ENCODE measurements at places on chromosomes 6 and 20.

DNA sequence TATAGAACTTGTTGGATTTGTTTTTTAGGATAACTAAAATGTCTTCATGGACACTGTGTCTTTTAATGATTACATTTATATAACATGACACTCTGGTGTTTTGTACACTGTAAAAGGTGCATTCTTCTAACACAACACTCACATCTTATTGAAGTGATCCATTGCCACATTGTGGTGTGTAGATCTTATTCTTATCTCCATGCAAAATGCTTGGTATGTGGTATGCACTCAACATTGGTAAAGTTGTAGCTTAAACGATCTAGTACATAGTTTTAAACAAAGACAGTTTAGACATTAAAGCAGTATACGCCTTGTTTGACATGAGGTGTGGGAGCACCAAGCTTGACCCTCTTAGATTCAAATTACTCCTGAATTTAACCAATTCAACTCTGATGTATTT lies 84.7 kb downstream of the SASH1 start:
- DNase-seq: no peak

GRCh38 chr6:127000631-127001030 lies 117.8 kb upstream of the RSPO3 start:
- DNase-seq: no peak

GRCh38 chr6:109096208-109096607 lies 901 bp downstream of the CEP57L1 start:
- DNase-seq: no peak

GRCh38 chr6:144586986-144587385 lies 301.9 kb downstream of the UTRN start:
- DNase-seq: no peak

DNA sequence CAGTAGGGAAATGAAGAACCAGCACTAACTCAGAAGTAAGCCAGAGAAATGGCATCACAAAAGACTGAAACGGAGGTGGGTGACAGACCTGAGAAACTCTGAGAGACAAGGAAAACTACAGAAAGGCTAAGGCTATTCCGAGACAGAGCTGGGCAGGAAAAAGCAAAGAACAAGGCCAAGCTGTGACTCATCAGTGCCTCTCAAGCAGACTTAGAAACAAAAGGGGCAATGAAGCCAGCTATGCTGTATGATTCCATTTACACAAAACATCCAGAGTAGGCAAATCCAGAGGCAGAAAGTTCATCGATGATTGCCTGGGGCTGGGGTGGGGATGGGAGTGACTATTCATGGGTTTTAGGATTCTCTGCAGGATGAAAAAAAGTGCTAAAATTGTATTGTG lies 50.0 kb downstream of the SLC23A2 start:
- DNase-seq: no peak

GRCh38 chr20:10949930-10950783 lies 276.4 kb upstream of the JAG1 start:
- no peak for DNase-seq

DNA sequence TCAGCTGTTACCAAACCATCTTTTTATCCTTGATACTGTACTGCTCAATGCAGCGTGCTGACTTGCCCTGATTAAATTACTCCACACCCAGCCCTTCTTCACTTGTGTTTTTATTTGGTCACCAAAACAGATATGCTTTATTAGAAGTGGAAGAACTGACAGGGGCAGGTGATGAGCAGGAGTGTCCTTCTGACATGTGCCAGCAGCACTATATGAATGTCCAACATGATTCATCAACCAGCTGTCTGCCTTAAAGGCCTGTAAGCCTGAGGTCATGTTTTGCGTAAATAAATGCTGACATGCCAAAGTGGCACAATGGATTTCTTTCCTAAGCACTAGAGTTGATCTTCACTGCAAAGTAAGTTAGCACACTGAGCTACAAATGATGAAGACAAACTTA lies 15.4 kb downstream of the POPDC3 start:
- no peak for DNase-seq

DNA sequence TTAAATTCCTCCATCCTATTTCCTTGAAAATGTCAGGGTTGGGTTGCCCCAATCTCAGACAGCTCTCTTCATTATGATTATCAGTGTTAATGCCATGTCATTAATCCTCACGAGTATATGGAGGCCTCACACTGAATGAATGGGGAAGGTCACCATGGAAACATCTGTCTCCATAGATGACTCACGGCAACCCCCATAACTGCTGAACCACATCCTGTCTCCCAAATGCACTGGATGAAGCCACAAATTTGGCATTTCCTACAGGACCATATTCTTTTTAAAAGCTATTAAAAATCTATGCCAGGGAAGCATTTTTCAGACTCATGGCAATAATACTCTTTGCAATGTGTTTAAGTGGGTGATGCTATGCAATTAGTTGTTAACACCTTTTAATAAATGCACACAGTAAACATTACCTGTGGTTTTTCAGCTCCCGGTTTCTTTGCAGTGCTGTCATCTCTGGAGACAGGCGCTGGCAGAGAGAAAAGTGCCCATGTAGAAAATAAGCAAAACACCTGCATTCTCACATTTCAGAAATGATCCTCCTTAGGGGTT lies 80.1 kb upstream of the PTPRK start:
- DNase-seq: no peak

DNA sequence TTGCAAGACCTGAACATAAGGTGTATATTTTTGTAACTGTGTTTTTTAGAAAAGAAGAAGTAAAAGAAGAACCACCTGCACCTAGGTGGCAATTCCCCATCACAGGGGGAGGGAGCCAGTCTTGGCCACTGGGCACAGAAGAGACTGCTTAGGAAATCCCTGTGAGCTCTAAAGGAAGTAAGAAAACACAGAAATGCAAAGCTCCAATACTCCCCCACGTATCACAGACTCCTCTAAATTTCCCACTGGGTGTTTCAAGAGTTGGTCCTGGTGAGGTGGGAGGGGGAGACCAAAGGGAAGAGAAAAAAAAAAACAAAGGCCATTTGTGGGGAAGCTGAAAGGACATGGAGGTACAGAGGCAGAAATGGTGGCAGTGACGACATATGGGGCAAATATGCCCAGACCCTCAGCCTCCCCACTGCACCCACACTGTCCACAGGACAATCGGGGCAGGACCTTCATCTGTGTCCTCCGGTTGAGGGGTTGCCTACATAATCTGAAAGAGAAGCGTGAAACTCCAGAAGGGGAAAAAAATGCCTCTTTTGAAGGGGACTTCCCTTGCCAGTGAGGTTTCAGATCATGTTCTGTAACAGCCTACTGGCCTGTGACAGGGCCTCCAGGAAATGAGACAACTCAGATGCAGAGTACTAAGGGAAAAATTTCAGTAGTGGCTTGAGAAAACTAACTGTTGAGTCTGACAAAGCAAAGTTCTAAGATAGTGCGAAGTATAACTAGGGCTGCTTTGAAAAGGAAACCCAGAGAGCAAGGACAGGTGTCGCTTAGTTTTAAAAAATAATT lies 226.2 kb upstream of the MARCKS start:
- no peak for DNase-seq

DNA sequence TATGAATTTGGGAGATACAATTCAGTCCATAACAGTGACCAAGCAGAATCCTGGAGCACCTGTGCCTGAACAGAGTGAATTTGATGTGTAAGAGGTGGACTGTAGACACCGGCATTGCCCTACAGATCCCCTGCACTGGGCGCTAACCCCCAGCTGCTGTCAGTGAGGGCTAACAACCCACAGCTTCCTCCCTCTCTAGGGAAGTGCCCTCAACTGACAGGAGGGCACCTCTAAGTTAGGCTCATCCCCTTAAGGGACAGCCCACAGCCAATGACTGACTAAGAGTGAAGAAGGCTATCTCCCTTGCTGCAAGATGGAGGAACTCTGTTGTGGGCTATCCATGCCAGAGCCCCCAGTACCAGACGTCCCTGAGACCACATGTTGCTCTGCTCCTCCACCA lies 15.3 kb upstream of the BPIFB1 start:
- no peak for DNase-seq

DNA sequence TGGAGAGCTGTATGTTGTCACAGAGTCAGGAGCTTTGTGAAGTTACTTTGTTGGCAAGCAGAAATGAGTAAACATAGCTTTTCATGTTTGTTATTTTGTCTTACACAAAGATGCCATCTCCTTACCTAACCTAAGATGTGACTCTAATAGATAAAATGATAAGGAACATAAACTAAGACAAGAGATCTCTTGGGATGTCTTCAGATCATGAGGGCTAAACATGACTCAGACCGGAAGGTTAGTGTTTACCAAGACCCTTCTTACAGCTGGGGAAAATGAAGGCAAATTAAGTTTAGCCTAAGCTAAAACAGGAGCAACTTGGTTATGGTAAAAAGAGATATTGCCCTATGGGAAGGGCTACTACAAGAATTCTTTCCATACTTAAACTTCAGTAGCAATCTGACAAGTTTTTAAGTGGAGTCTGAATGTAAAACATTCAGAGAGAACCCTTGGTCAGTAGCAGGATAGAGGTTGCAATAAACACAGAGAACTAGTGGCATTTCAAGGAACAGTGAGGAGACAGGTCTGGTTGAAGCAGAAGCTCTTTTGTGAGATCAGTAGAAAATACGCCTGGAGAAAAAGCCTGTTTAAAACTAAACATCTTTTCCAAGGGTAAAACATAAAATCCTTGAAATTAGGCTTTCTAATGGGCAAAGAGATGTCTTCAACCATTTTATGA lies 29.9 kb downstream of the SGK1 start:
- DNase-seq: no peak

DNA sequence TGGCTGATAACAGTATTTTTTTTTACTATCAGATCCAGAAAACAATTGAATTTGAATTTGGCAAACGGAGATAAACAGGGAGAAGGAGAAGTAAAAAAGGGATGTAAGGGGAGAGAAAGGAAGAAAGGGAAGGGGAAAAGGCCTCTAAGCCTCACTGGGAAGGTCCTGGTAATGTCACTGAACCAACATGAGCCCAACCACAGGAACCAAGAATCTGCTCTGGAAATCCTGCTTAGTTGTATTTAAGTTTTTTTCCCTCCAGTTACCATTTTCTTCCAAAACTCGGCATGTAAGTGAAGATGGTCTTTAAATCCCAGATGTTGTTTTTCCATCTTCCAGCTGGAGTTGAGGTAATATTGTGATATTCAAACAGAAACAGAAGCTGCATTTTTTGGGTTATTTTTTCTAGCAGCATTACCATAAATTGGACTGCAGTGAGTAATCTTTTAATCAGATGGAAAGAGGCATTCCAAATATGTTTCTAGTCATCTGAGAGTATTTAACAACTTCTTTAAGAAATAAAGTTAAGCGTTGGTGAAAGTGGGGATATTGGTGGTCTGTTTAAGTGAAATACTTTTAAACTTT lies 91.1 kb downstream of the TXNDC5 start:
- no peak for DNase-seq

DNA sequence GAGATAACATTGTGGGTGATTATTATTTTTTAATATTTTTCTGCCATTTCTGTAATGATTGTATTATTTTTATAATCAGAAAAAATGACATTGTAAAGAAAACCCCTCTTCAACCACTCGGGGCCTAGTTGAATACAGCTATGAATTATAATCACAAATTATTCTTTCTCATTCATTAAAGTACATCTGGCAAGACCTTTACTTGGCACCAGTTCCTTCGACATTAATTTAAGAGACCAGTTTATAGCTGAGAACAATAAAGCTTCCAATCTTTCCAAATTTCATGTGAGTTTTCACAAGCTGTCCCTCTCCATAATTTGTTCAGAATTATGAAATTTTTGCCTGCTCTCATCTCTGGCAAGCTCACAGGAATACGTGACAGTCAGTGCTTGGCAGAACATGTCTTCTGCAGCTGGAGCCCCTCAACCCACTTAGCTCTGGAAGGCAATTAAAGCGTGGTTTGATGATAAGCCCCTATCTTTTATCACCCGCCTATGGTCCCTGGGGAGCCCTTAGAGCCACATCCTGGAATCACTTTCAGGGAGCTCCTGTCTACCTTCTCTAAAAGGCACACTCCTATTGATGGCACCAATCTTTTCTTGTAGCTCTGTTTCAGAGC lies 237.2 kb upstream of the PRND start:
- DNase-seq: no peak

DNA sequence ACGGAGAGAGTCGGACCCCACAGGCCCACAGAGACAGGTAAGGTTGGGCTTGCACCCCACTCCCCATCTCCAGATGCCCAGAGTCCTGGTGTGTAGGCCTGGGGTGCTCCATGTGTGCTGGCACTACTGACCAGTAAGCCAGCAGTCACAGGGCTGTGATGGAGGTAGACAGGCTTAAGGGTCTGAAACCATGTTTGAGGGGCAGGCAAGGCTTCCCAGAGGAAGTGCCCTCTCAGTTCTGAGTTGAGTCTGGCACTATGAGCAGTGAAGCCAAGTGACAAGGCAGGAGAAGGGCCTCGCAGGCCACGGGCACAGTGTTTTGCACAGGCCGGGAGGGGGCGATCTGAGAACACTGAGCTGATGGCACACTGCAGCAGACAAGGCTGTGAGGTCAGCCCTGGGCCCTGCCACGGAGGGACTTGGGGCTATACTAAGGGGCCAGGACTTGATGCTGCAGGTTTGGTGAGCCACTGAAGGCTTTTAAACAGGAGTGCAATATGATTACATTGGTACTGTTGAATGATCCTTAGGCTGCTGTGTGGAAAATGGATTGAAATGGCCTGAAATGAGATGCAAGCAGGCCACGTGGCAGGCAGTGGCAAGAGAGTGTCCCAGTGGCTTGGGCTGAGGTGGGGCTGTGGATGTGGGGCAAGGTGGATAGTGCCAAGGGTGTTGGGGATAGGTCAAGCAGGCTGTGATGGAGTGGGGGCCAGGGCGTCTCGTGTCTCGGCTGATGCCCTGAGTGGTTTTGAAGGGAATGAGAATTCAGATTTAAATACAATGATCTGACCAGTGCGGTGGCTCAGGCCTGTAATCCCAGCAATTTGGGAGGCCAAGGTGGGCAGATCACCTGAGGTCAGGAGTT lies 20.3 kb downstream of the TTBK1 start:
- DNase-seq: peak; percentile 87

DNA sequence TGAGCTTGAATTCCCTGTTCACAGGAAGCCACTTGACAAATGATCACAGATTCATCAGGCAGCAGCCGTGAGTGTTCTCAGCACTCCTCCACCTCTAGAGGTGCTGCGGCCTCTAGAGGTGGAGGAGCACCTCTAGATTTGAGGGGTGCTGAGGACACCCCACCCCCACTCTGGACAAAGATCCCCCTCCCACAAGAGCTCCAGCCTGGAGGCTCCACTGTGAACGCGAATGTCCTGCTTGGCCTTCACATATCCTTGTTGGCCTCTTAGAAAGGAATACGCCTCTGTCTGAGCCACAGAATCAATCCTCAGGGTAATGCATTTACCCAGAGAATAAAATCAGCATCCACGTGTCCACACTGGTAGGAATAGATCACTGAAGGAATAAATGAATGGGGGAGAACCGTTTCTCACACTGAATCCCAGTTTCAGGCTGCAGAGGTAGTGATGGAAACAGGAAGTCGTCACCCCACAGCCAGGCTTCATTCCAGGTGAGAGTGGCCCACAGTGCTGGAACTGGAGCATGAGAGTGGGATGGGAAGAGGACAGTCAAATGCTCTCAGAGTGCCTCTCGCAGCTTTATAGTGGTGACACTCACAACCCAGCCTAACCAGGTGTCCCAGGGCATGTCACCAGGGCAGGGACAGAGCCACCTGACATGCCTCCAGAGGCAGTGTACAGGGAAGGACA lies 16.6 kb downstream of the NPEPL1 start:
- peak; percentile 15 for DNase-seq

- no peak for DNase-seq
Measured at GRCh38 chr6:4577406-4577805, 198.8 kb upstream of the CDYL start.

- no peak for DNase-seq
Measured at GRCh38 chr6:104728448-104728847, 131.3 kb downstream of the HACE1 start.

- no peak for DNase-seq
Measured at GRCh38 chr6:84763003-84763885, 1.2 kb downstream of the TBX18 start.

GRCh38 chr6:30013291-30013922 lies 47.7 kb upstream of the POLR1H start:
- no peak for DNase-seq
